HL-60 (cell line): ENCODE measurements at places on chromosomes 16 and 17.

- DNase-seq, result no peak
Measured at GRCh38 chr17:11823862-11824261, 173.4 kb downstream of the ZNF18 start.

- DNase-seq, result no peak
Measured at GRCh38 chr17:58508341-58509067, 5.9 kb downstream of the MTMR4 start.

DNA sequence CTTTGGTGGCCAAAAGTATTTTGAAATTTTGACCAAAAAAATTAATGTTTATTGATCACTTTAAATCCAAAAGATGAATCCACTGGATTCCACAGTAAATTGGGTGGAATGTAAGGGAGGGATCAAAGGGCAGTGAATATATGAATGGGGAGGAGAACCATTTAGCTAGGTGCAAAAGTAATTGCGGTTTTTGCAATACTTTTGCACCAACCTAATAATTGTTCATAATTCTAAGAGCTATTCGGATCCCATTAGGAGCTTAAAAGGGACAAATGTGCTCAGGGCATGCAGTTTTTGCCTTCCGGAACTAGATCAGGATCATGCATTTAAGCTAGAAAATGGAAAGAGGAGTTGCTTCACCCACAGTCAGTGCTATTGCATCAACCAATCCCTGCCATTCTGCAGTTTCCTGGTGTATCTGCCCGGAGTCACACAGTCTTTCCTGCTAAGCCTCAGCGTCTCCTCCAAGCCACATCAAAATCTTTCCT lies at the start of gene LPO:
LPO (plus strand) TSS at position 438 of the 488 bp plus-strand sequence. CDS start 4,396 bp downstream, outside the sequence.
- no peak for DNase-seq

- DNase-seq, result no peak
Measured at GRCh38 chr17:62780951-62781350, 27.2 kb downstream of the MARCHF10 start.

- no peak for DNase-seq
Measured at GRCh38 chr17:2712300-2713043, 908 bp upstream of the CLUH start.

DNA sequence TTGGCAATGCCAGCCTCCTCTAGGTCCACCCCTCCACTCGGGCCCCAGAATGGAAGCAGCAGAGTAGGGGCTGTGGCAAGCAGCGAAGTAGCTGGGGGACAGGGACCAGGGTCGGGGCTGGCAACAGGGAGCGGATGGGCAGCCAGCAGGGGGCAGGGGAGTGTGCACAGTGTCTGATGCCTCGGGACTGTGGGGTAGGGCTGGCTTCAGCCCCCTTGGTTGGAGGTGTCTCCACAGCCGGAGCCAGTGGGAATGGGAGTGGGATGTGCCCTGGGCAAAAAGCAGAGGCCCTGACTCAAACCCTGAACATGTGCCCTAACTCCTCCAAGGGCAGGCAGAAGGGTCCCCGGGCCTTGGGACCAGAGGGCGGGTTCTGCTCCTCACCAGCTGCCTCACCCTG lies 18.5 kb upstream of the ARHGAP27 start:
- no peak for DNase-seq

DNA sequence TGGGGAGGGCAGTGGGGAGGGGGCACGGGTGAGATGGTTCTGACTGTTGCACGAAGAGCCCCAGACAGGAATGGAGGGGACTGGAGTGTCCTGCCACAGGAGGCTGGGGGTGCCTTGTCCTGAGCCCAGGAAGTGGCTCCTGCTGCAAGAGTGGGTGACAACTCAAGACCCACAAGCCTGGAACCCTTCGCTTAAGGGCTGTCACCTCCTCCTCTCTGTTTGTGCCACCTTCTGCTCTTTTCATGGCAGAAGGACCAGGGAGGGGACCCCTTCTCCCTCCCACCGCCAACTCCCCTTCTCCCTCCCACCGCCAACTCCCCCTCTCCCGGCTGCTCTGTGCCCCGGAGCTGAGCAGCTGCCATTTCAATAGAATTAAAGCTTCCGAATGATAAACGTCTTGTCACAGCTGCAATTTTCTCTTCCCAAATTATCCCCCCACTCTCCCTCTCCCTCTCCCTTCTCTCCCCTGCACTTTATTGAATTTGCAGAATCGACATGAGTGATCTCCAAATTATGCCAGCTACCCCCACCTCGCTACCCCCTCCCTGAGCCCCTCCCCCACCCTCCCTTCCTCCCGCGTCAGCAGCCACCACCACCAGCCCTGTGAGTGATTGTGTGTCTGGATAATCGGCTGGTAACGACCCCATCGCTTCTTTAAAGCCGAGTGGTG lies 13.7 kb downstream of the GJD3 start:
- no peak for DNase-seq

DNA sequence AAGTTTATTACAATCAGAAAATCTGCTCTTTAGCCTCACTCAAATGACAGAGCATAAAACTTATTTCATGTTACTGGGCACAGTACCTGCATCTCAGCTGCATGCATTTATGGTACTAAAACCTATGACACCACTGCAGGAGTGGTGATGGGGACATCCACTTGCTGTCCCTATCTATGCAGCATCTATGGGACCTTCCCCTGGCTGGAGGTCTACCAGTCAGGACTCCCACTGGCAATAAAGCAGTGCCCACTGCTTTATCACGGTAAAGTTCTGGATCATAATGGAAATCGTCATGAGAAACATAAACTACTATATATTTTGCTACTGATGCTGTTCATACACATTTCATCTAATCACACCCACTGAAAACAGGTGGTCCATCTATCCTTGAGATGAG lies 26.2 kb downstream of the NSMCE1 start:
- no peak for DNase-seq

GRCh38 chr16:70751593-70751992 lies 49.4 kb downstream of the VAC14 start:
- no peak for DNase-seq
